ENCODE measurements at places on chromosomes 2 and 18. TPM values are rescaled to one million over a fixed set of nuclear protein-coding genes. Genes with fewer than 3 reads are reported as not detected.

DNA sequence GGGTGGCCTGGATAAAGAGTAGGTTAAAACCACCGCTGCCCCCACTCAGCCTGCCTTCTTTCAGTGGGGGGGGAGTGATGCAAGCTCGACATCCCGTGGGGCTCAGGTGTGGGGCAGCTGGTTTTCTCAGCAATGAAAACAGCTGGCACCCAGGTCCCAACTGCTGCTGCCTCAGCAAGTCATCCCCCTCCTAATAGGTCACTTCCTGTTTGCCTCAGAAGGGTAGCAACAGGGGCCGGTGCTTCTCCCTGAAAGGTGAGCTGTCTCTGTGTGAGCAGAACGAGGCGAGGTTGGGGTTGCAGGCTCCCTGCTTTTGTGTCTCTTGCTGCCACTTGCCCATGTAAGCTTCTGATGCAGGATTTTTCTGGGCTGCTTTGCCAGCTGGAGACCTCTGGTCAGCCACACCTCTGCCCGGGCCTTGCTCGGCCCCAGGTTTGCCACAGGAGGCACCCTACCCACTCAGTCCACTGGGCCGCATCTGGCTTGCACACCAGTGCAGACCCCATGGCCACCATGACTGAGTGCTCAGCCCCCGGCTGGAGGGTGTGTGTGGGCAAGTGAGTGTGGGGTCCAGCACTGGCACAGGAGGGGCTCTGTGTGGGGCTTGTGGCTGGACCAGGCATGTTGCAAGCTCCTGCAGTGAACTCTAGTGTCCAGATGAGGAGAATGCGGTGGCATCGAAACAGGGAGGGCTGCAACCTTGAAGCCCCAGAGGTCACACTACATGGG lies 11.5 kb upstream of the ASB1 start:
- no peak for DNase-seq

DNA sequence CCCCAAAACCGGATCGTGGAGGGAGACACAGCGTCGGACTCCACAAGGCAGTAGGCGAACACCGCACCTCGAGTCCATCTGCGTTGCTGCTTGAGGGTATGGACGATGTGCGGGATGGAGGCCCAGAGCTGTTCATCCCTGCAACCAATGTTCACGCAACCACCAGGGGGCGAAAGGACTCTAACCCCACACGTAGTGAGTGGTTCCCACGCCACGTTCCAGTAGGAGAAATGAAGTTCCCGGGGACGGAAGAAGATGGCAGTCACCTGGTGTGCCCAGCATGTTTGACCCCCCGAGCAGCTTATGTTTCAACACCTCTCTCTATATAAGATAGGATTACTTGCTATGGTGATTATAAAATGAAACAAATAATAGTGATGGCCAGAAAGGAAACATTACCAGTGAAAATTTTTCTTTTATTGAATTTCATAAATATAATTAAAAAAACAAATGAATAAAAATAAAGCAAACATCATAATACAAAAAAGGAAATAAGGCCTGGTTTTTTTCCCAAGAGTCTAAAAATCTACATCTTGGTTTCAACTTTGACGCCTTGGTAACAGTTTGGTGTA lies 184.3 kb downstream of the SH3BP4 start:
- peak; percentile 84 for DNase-seq

The LOXL3 gene
- total RNA-seq, result 11.9 TPM

The EPB41L3 gene
- total RNA-seq, result 28.0 TPM
